ENCODE measurements at places on chromosomes 1 and 21.

DNA sequence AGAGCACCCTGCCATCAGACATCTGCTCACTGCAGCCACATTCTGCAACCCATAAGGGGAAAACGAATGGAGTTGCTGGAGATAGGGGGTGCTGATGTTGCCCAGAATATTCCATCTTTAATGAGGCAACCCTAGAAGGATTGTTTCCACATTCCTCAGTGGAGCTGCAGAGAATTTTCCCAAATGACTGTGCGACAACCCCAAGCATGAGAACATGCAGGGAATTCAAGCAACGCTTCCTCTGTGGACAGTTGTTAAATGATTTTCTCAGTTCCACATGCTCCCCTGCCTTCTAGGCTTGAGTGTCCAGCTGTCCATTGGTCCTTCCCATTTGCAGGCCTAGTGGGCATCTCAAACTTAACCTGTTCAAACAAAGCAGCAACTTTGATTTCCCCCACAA, 20.5 kb upstream of the UBL4B start:
- peak; percentile 22 for DNase-seq

DNA sequence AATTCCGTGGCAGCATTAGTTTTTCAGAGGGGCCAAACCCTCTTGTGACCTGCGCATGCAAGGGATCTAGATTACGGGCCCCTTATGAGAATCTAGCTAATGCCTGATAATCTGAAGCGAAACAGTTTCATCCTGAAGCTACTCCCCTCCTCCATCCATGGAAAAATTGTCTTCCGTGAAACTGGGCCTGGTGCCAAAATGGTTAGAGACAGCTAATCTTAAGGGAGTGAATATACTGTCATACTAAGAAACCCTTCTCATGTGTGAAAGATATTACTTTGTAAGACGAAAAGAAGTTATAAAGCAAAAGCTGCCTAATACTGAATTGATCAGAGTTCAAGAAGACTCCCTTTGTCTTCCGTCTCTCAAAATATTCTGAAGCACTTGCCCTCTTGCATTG, 166.3 kb downstream of the DUSP10 start:
- DNase-seq = peak; percentile 19

DNA sequence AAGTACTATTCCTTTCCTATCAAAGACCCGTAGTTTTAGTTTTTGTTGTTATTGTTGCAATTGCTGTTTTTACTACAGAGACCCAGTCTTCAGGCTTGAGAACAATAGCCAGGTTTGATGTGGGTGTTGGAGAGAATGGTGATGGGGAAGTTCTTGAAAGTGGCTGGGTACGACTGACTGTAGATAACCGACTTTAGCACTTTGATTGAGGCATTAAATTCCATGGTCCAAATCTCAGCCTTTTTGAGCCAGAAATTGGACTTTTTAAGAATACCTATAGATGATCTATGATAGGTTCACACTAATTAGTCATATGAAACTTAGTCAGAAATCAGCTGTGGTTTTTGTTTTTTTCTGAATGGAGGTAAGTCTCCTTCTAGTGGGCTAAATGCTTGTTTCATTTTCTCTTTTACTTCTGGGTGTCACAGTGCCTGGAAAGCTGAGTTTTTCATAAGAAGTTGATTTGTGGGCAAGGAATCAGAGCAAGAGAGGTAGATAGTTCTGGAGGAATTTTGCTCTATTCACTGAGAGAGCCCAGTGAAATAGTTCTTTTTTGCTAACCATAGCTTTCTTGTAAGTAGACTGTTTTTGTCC, 2.8 kb downstream of the PPIH start:
- no peak for DNase-seq

DNA sequence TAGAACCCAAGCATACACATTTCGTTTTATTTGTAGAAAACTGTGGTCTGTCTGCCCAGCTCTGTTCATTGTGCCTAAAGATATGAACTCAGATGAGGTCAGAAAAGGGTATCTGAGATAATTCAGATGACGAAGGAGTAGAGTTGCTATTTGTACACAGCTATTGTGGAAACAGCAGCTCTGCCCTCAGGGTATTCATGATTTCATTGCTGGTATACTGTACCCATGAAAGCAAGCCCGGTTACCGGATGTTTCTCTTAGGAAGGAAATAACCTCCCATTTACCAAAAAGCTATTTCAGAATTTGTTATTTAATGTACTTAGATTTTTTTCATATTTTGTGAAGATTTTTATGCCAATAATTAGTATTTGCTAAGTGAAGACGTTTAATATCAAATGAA, 37.8 kb downstream of the SMAP2 start:
- no peak for DNase-seq

GRCh38 chr1:165842023-165842670, 14.7 kb downstream of the UCK2 start:
- DNase-seq = no peak

DNA sequence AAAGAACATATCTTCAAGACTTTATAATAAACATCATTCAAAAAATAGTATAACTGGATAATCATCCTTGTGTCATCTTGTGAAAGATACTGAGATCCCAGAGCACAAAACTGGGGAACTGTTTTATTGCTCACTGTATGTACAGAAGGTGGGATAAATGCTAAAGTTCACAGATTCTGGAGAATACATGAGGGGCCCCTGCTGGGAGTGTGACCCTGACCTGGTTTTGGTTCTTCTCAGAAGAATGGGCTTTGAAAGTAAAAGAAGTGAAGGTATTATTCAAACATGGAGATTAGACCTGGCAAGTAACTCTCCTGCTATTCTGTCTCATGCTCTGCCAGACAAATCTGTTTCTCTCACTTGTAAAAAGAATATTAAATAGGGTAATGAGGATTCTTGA, 14.5 kb downstream of the WDR26 start:
- DNase-seq = no peak

DNA sequence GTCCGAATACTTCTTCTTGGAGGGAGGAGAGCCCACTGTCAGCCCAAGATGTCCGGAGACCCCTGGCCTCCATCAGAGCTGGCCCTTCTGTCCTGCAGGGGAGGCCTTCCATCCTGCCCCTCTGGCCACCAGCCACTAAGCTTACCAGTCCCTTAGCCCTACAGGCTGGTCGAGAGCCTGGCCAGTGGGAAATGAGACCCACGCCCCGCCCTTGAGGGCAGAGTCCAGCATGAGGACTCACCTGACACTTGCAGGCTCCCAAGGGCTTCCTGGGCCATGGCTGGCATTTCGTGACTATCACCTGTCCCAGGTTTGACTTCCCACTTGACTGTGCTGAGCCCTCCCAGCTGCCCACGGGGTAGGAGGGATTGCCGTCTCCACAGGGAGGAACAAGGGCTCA, 361.8 kb upstream of the VAMP3 start:
- DNase-seq = no peak

- no peak for DNase-seq
These were observed 5.2 kb upstream of the ZNF678 start for GRCh38 chr1:227557962-227558725.

Measured in fibroblast of skin of back (primary cell).